ENCODE measurements at places on chromosomes 12 and 14.

DNA sequence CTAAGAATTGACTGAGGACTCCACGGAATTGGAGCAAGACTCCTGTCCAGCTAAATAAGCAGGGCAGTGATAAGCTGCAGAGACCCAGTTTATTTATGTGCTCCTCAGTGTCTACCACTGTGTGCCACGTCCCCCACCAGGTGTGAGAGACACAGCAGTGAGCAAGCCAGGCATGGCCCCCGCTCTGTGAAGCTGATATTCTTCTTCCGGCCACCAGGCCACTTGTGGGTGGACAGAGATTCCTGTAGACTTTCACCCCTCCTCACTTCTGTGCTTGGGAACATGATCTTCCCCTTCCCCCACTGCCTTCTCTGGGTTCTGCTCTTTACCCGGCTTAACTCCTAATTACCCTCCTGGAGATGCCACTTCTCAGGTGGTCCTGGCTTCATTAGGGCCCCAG is 21.3 kb downstream of the BRAP start:
- no peak for DNase-seq

- DNase-seq: no peak
Observed at GRCh38 chr12:95397571-95397970, 76.4 kb upstream of the METAP2 start.

GRCh38 chr12:111274777-111275176 is 94.1 kb downstream of the PHETA1 start:
- DNase-seq: no peak

DNA sequence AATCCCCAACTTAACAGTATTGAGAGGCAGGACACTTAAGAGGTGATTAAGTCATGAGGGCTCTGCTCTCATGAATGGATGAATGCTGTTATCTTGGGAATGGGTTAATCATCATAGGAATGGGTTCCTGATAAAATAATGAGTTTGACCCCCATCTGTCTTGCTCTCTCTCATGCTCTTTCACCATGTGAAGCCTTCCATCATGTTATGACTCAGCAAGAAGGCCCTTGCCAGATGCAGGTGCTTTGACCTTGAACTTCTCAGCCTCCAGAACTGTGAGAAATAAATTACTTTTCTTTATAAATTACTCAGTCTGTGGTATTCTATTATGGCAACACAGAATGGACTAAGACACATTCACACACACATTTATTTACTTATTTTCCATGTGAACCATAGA is 89.0 kb upstream of the PPM1H start:
- no peak for DNase-seq

GRCh38 chr14:36430169-36430568 is 89.9 kb downstream of the NKX2-1 start:
- no peak for DNase-seq

DNA sequence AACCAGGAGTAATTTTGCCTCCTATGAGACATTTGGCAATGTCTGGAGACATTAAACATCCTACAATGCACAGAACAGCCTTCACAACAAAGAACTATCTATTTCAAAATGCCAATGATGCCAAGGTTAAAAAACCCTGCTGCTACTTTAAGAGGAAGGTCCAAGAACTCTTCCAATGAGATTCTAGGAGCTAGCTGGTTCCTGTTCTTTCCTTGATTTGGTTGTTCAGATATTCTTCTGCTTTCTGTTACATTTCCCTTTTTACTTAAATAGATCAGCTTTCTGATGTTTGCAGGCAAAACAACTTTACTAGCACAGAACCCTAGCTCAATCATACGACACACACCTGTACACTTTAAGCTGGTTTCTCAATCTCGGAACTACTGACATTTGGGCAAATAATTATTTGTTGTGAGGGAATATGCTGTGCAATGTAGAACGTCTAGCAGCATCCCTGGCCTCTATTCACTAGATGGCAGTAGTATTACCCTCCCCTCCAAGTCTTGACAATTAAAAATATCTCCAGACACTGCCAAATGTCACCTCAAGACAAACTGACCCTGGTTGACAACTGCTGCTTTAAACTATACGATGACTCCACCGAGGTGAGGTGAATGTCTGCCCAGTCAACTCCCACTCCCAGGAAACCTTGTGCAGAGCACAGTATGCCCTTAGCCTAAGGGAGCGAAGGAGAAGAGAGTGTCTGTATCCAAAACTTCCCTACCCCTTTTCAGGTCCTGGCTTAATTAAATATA is 4.4 kb downstream of the BLTP3B start:
- DNase-seq: no peak

DNA sequence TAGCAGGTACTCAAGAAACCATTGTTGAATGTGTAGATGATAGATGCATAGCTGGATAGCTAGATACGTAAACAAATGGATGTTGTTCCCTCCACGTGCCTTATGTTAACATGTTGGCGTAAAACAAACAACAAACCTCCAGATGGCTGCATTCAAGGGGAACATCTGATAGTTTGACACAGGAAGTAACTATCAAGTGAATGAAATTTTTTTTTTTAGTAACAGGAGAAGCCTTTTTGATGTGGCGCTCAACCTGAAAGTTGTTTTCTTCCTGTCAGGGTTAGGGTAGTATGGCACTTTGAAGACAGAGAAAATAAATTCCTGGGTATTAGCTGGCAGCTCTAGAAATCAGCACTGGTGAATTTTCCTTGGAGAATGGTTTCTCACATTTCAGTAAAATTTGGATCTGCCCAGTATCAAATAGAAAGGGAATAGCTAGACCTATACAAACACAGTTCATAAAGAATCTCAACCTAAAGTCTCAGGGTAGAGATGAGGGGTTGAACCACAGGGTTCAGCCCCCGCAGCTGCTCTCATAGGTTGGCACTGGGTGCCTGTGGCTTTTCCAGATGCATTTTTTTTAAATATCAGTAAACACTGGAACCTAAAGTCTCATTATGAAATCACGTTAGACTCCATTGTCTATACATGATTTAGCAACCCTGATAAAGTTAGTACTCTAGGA is 18.8 kb upstream of the RAP1B start:
- DNase-seq: no peak

GRCh38 chr12:12392413-12392812 is 35.5 kb downstream of the BORCS5 start:
- no peak for DNase-seq

GRCh38 chr12:38431921-38432320 is 115.3 kb downstream of the ALG10B start:
- DNase-seq: no peak

DNA sequence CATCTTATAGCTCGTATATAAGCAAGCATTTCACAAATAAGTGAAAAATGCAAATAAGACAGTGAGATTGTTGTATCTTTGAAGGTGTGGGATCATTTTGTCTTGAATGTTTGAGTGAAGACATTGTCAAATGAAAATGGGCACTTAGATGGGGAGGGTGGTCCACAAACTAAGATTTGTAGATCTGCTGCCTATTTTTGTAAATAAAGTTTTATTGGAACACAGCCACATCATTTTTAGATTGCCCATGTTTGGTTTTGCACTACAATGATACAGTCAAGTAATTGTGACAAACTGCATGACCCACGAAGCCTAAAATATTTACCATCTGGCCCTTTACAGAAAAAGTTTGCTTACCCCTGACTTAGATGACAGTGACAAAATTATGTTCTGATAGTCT is 156.7 kb downstream of the PAH start:
- no peak for DNase-seq

DNA sequence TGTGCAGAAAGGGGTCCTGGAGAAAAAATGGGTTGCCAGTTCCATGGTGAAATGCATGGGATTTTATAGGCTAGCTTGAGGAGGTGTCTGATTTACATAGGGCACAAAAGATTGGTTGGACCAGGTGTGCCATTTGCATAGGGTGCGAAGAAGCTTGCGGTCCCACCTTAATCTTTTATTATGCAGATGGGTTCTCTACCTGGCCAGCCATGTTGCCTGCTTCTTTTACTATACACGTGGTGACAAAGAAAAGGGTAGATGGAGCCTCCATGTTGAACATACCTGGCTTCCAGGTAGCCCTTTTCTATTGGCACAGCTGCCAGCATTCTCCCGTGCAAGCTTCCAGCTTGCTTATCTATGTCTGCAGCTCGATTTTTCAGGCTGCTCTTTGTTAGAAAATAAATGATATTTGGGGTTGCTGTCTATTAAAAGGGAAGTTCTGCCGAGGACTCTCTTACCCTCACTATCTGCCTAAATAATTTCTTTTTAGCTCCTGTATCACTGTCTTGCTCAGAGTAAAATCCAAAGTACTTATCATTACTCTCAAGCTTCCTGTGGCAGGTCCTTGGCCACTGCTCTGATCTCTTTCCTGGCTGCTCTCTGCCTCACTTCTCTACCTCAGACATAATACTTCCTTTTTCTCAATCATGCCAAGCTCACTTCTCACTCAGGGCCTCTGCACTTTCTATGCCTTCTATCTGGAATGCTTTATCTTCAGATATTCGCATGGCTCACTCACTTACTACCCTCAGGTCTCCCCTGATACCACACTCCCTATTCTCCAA is 216.0 kb upstream of the DAAM1 start:
- no peak for DNase-seq

DNA sequence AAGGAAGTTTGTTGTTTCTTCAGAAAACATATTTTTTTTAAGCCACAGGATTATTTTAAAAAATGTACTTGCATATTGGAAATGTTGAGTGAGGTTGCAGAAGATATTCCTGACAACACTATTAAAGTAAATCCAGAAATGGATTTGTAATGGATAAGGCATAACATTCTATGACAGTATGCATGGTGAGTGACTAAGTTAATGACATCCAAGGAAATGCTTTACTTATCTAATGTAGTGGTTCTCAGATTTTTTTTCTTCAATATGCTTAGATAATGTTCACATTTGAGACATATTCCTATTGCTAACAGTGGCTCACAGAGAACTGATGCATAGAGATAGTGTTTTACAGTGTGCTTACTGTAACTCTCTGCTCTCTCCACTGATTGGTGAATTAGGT is 49.4 kb downstream of the ZDHHC17 start:
- DNase-seq: no peak

DNA sequence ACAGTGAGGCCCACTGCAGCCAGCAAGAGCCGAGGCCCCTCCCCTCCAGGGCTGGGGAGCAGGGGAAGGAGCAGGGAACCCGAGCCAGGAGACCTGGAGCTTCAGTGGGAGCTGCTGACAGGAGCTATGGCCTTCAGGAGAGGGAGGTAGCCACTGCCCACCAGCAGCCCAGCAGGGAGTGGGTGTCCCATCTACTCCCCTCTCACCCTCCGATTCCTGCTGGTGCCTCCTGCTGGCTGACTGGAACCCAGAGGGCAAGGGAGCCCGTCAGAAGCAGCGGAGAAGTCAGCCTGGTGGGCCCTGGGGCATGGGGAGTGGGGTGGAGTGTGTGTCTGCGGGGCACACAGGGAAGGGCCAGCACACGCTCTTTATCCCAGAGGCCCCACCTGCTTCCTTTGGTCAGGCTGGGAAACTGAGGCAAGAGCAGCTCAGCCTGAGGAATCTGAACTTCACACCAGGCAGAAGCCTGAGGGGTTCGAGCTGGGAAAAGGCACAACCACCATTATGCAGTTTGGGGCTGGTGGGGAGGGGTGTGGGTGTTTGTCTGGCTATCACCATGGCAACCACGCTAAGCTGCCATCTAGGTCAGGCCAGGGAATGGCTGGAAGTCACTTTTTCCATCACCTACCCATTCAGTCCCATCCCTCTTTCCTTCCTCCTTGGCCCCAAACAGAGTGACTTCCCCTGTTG is 36.8 kb upstream of the PLEKHG6 start:
- no peak for DNase-seq

GRCh38 chr12:66243911-66244310 is 54.9 kb downstream of the IRAK3 start:
- DNase-seq: no peak

DNA sequence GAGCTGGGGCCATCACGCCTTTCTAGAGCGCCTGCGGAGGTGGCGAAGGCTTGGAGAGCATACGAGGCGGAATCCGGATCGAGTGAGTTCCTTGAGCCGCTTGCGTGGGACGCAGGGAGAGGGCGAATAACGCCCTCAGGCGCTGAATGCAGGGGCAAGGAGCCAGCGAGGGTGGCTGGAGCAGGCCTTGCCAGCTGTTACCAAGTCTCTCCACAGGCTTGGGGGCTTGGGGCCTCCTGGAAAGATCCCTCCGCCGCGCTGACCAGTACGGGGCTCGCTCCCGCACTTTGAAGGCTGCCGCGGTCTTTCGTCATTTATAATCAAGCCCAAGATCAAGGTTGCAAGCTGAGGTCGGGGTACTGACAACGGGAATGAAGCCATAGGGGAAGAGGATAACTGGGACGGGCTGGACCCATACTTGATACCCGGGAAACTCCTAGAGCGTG is 1.2 kb downstream of the FLRT2 start:
- DNase-seq: no peak

DNA sequence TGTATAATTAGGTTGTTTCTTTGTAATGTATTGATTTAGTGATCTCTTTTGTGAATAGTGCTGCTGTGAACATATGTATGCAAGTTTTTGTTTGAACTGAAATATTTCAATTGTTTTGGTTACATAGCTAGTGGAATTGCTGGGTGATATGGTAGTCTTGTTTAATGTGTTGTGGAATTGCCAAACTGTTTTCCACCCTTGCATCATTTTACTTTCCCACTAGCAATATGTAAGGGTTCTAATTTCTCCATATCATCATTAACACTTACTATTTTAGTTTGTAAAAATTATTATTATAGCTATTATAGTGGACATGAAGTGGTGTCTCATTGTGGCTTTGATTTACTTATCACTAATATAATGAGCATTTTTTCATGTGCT is 5.9 kb downstream of the G2E3 start:
- no peak for DNase-seq

DNA sequence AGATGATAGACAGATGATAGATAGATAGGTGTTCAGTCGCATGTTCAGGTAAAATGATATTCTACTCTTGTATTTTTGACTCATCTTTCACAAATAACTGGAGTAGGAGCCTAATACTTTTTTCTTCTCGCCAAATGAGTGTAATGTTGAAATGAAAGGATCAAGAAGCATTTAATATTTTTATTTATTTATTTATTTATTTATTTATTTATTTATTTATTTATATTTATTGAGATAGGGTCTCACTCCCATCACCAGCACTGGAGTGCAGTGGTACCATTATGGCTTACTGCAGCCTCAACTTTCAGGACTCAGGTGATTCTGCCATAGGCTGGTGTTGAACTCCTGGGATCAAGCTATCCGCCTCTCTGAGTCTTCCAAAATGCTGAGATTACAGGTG is 298.8 kb downstream of the KCNC2 start:
- no peak for DNase-seq

- DNase-seq: no peak
Observed at GRCh38 chr12:63949902-63950301, 105.4 kb downstream of the SRGAP1 start.

DNA sequence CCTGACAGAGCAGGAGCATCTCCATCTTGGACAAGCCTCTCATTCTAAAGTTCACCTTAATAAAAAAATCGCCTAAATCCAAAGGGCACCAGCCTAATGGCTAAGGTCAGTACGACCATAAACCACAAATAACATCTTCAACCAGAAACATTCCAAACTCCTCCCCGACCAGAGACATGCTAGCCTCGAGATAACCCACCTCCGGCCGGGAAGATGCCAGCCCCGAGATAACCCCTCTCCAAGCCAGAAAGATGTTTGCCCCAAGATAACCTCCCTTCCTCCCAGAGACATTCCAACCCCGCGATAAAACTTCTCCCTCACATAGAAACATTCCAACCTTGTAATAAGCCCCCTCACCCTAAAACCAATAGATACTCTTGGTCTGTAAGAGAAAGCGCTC is 86.8 kb upstream of the PKP2 start:
- no peak for DNase-seq

- DNase-seq: no peak
Observed at GRCh38 chr12:46944088-46944487, 118.3 kb upstream of the SLC38A4 start.

GRCh38 chr12:63525831-63526230 is 142.5 kb downstream of the DPY19L2 start:
- DNase-seq: no peak

All from activated CD4-positive, alpha-beta T cell treated with anti-CD3 and anti-CD28 coated beads, Interleukin-2, amount 50 U/mL, for 1 hour (primary cell).